Activated CD4-positive, alpha-beta T cell treated with anti-CD3 and anti-CD28 coated beads, Interleukin-2, amount 10 ng/mL, durations not matched to agents 7 days and 5 days (primary cell): ENCODE measurements at places on chromosomes 3 and 15. TPM values are rescaled to one million over a fixed set of nuclear protein-coding genes. Genes with fewer than 3 reads are reported as not detected.

Gene EPHA6
- not detected for total RNA-seq

DNA sequence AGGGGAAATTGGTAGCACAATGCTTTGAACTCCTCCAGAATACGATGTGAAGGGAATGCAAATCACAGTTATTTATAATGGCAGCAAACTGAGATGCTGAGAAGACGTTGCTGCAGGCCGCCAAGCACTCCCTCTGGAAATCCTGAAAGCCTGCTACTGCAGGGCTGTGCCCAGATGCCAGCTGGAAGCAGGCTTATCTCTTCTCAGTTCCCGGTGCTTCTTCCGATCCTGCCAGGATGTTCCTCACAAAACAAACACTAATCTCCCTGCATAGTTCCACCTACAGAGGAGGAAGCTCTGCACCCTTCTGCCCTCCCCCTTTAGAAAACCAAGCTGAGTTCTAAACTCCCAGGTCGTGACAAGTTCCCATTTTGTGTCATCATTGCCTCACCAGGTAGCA is 201.7 kb upstream of the BCL6 start:
- no peaks in the 10 kb centered on the region for H3K36me3 ChIP-seq
- peaks cover 3% of the 10 kb centered on the region for H3K27me3 ChIP-seq
- no peak for DNase-seq
- peak overlapping the region; percentile 4 for H3K27ac ChIP-seq

Gene MUSTN1
- not detected for total RNA-seq

Gene TTLL13
- total RNA-seq: 0.87 TPM

Gene SIDT1
- total RNA-seq: 31.6 TPM

- no peaks in the 10 kb centered on the region for H3K36me3 ChIP-seq
- DNase-seq: no peak
- no peak overlapping the region for H3K27ac ChIP-seq
- peaks cover 21% of the 10 kb centered on the region for H3K4me1 ChIP-seq
- H3K4me3 ChIP-seq: no peak overlapping the region
Measured at GRCh38 chr3:30516238-30516637, 90.2 kb upstream of the TGFBR2 start.

DNA sequence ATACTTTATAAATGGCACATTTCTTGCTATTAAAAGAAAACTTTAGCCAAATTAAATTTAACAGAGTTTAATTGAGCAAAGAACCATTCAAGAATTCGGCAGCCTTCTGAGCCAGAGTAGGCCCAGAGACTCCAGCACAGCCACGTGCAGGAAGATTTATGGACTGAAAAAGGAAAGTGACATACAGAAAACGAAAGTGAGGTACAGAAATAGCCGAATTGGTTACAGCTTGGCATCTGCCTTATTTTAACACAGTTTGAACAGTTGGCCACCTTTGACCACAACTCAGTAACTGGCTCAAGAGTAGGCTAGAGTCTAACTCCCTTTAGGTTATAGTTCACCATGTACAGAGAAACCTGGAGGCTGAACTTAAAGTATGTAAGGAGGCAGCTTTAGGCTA is 17.6 kb downstream of the CFAP44 start:
- no peaks in the 10 kb centered on the region for H3K4me1 ChIP-seq
- H3K27ac ChIP-seq: no peak overlapping the region
- peaks cover 38% of the 10 kb centered on the region for H3K36me3 ChIP-seq
- H3K4me3 ChIP-seq: no peak overlapping the region
- no peak for DNase-seq

GRCh38 chr3:76442374-76442915 is 597.5 kb upstream of the ROBO2 start:
- no peaks in the 10 kb centered on the region for H3K4me1 ChIP-seq
- no peak overlapping the region for H3K4me3 ChIP-seq
- H3K27me3 ChIP-seq: no peaks in the 10 kb centered on the region
- DNase-seq: no peak

DNA sequence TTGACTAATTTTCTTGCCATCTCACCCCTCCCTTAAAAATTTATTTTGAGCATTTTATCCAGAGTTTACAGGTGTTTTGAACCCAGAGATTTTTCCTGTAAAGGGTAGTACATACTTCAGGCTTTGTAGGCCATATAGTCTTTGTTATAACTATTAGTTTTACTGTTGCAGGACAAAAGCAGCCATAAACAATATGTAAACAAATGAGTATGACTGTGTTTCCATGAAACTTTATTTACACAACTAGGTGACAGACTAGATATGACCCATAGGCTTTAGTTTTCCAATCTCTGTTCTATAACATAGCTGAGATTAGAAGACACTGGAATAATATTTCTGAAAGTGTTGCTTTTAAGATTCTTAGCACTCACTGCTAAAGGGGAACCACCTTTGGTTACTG is 587.9 kb downstream of the PDCD6IP start:
- H3K27me3 ChIP-seq: no peaks in the 10 kb centered on the region
- no peak for DNase-seq
- no peaks in the 10 kb centered on the region for H3K36me3 ChIP-seq
- no peaks in the 10 kb centered on the region for H3K4me1 ChIP-seq
- H3K27ac ChIP-seq: no peak overlapping the region

Gene GMNC
- not detected for total RNA-seq

GRCh38 chr3:99248913-99249312 is 347.4 kb upstream of the DCBLD2 start:
- H3K36me3 ChIP-seq: no peaks in the 10 kb centered on the region
- H3K4me3 ChIP-seq: no peak overlapping the region
- no peak overlapping the region for H3K27ac ChIP-seq

GRCh38 chr3:35971686-35972085 is 332.4 kb downstream of the ARPP21 start:
- peaks cover 2% of the 10 kb centered on the region for H3K4me1 ChIP-seq
- no peak for DNase-seq
- H3K27me3 ChIP-seq: no peaks in the 10 kb centered on the region
- H3K27ac ChIP-seq: no peak overlapping the region
- H3K36me3 ChIP-seq: no peaks in the 10 kb centered on the region

GRCh38 chr3:194623449-194624290 is 9.5 kb downstream of the TMEM44 start:
- no peak overlapping the region for H3K4me3 ChIP-seq
- DNase-seq: no peak
- no peak overlapping the region for H3K27ac ChIP-seq

- no peak overlapping the region for H3K4me3 ChIP-seq
- no peaks in the 10 kb centered on the region for H3K36me3 ChIP-seq
- H3K4me1 ChIP-seq: no peaks in the 10 kb centered on the region
- no peak overlapping the region for H3K27ac ChIP-seq
- no peak for DNase-seq
Measured at GRCh38 chr3:65669163-65669875, 369.4 kb downstream of the MAGI1 start.

- H3K36me3 ChIP-seq: peaks cover 3% of the 10 kb centered on the region
- DNase-seq: no peak
- no peak overlapping the region for H3K27ac ChIP-seq
- no peak overlapping the region for H3K4me3 ChIP-seq
- peaks cover 84% of the 10 kb centered on the region for H3K27me3 ChIP-seq
Measured at GRCh38 chr15:96325541-96326327, 4.8 kb upstream of the NR2F2 start.

Gene SLC9C1
- not detected for total RNA-seq

Gene PLSCR4
- 0.12 TPM for total RNA-seq

GRCh38 chr15:98737159-98737558 is 88.8 kb downstream of the IGF1R start:
- no peak overlapping the region for H3K4me3 ChIP-seq
- H3K4me1 ChIP-seq: peaks cover 53% of the 10 kb centered on the region
- no peaks in the 10 kb centered on the region for H3K36me3 ChIP-seq

Gene C3orf38
- total RNA-seq: 30.5 TPM

Gene CLDN18
- not detected for total RNA-seq

DNA sequence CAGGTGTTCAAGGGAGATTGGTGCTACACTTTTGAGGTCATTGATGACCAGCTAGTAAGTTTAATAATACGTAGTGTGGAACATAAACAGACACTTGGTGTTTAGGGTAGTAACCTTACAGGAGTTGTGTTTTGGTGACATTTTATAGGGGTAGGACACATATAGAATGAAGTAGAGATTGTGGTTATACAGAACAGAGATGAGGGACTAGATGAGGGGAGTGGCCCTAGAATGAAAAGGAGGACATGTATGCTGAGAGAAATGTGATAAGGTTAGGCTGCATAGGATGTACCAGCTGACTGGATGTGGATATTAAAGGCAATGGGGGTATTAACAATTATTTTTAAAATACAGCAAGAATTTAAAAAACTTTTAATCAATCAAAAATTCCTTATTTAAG is 8.0 kb downstream of the MBNL1 start:
- peaks cover 44% of the 10 kb centered on the region for H3K36me3 ChIP-seq
- DNase-seq: no peak
- H3K27ac ChIP-seq: no peak overlapping the region
- peaks cover 73% of the 10 kb centered on the region for H3K4me1 ChIP-seq

- no peak for DNase-seq
- no peaks in the 10 kb centered on the region for H3K27me3 ChIP-seq
- H3K36me3 ChIP-seq: no peaks in the 10 kb centered on the region
- H3K27ac ChIP-seq: no peak overlapping the region
Measured at GRCh38 chr3:117285737-117286136, 576.2 kb downstream of the TUSC7 start.

- DNase-seq: no peak
- peaks cover 53% of the 10 kb centered on the region for H3K4me1 ChIP-seq
- H3K36me3 ChIP-seq: peaks cover 3% of the 10 kb centered on the region
- no peak overlapping the region for H3K27ac ChIP-seq
Measured at GRCh38 chr3:157100608-157101396, 59.1 kb downstream of the CCNL1 start.
